ENCODE measurements at places on chromosomes 11 and 22. TPM values are rescaled to one million over a fixed set of nuclear protein-coding genes. Genes with fewer than 3 reads are reported as not detected.

Gene LBHD1
- 4.4 TPM for total RNA-seq

Gene CASP12
- 1.1 TPM for total RNA-seq

Gene LGALS12
- 1.3 TPM for total RNA-seq

Gene TTC38
- 33.9 TPM for total RNA-seq

Gene TRIM22
- 107 TPM for total RNA-seq

Gene MRGPRX3
- not detected for total RNA-seq

Gene PKP3
- total RNA-seq, result 63.1 TPM

Gene NCAM1
- 36.5 TPM for total RNA-seq

Gene GAS2
- 9.8 TPM for total RNA-seq

Gene MPEG1
- total RNA-seq, result 45.6 TPM

Gene SMCO4
- 45.2 TPM for total RNA-seq

Gene TPBGL
- 0.11 TPM for total RNA-seq

Gene CD3D
- 9.3 TPM for total RNA-seq

Gene MMP12
- total RNA-seq, result 16.9 TPM

Gene CNGA4
- 5.6 TPM for total RNA-seq

Gene MMP3
- 0.31 TPM for total RNA-seq

Gene RCOR2
- 1.4 TPM for total RNA-seq

Gene TMEM191B
- total RNA-seq, result 8.1 TPM

Data from lung (tissue), 17 donors.